ENCODE measurements at places on chromosomes 12 and 14. TPM values are rescaled to one million over a fixed set of nuclear protein-coding genes. Genes with fewer than 3 reads are reported as not detected.

The MRPS35 gene
- total RNA-seq: 49.5 TPM

The LRRC43 gene
- total RNA-seq: 0.69 TPM

DNA sequence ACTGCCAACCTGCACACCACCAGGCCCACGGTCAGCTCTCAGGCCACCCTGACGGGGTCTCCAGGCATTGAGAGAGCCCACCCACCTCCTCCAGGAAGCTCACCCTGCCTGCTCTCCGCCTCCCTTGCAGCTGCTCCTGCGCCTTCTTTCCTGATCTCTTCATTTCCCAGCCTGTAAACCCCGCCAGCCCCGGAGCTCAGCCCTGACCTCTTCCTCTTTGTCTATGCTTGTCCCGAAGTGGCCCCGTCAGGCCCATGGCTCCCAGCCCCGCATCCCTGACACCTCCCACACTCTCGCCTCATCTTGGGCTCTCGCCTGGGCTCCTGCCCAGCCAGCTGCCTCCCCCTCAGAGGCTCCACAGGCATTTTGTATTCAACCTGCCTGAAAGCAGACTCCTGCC, 139.3 kb downstream of the CALM1 start:
- DNase-seq: peak; percentile 80

GRCh38 chr14:73238941-73239340, 1.6 kb downstream of the PAPLN start:
- DNase-seq: no peak

GRCh38 chr12:100268835-100269564, 2.0 kb downstream of the SCYL2 start:
- DNase-seq: no peak

DNA sequence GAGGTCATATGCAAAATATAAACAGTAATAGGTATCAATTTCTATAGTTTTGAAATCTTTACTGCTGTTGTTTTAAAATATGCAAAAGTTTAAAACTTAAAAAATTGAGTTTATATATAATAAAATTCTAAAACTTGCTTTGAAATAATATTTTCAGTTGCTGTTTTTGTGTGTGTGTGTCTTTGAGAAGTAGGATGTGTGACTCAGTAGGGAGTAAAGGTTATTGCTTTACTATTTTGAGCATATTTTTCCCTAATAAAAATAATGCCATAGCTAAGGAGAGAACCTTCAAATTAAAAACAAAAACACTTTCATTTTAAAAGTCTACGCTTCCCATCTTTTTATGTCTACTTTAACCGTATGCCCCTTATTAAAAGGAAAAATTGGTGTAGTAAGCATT, 238.1 kb downstream of the FBXL14 start:
- no peak for DNase-seq

DNA sequence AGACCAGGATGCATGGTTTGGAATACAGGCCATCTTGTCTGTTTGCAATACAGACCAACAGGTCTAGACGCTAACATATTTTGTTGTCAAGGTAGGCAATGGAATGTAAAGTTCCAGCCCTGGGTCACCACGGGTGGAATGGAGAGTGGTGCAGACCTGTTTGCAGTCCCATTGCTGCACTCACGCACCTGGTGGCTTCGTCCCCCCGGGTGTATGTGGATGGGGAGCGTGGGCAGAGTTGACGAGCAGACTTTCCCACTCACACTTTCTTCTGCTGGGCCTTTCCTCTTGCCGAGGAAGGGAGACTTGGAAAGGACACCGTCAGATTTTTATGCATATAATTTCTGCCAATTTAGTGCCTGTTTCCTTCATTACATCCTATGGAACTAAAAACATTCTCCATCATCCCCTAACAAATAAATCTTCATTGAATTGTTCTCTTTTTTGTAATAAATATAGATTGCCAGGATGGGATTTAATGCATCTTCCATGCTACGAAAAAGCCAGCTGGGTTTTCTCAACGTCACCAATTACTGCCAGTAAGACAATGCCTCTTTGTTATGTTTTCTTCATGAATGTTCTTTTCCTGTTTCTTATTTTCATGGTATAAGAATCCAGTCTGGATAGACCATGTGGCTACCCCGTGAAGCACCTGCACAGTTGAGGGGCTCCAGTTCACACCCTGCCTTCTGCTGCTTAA, 15.2 kb downstream of the DCAF4 start:
- DNase-seq: no peak

DNA sequence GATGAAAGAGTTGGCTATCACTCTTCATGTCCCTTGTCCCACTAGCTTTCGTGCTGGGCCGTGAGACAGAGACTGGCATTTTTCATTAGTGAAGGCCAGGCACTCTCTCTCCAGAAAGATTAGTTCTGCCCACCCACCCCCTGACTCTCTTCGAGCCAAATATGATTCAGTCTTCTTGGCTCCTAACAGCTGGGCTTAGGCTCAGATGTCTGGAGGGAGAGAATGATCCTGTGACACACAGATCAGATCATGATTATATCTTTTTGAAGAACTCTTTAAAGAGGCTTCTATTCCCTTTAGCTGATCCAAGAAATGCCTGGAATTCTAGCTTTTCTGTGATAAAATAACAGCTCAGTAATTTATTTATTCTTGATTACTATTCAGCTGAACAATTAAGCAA, 5.2 kb upstream of the GNG2 start:
- DNase-seq: no peak

DNA sequence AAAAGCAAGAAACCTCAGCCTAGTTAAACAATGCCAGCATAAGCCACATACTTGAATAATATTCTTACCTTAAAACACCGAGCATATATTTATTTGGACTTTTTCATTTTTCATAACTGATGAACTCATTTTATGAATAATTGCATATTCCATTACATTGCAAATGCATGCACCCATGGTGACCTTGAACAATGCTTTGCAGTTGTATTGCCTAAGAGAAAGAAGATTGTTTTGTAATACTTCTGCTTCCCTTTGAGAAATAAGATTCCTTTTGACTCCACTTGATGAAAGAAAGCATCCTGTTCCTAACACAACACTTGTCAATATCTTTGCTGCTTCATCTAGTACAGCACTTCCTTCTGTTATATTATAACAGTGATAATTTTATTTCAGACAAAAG, 1182.2 kb downstream of the FLRT2 start:
- DNase-seq: no peak
